ENCODE measurements at places on chromosomes 3 and 15. TPM values are rescaled to one million over a fixed set of nuclear protein-coding genes. Genes with fewer than 3 reads are reported as not detected.

Gene KLF15
- total RNA-seq: 2.0 TPM

Gene TMC3
- total RNA-seq: not detected

Gene SLCO2A1
- 72.2 TPM for total RNA-seq

Gene SMCO1
- total RNA-seq: not detected
